Spinal cord (tissue), 10 donors: ENCODE measurements at places on chromosomes 3 and 15.

- no peaks in the 10 kb centered on the region for H3K27me3 ChIP-seq
- no peak overlapping the region for H3K27ac ChIP-seq
- no peak for DNase-seq
Observed at GRCh38 chr15:42348083-42348482, 11.2 kb upstream of the CAPN3 start.

GRCh38 chr3:115239717-115240116 lies 92.6 kb upstream of the ZBTB20 start:
- H3K27me3 ChIP-seq: no peaks in the 10 kb centered on the region
- peak; percentile 80 for DNase-seq
- no peak overlapping the region for H3K4me3 ChIP-seq

- peaks cover 84% of the 10 kb centered on the region for H3K36me3 ChIP-seq
- H3K27ac ChIP-seq: no peak overlapping the region
- no peak for DNase-seq
Observed at GRCh38 chr3:38128303-38128655, 8.6 kb downstream of the ACAA1 start.

GRCh38 chr3:122687298-122687697 lies 6.7 kb downstream of the PARP14 start:
- H3K27me3 ChIP-seq: no peaks in the 10 kb centered on the region
- no peak overlapping the region for H3K4me3 ChIP-seq

DNA sequence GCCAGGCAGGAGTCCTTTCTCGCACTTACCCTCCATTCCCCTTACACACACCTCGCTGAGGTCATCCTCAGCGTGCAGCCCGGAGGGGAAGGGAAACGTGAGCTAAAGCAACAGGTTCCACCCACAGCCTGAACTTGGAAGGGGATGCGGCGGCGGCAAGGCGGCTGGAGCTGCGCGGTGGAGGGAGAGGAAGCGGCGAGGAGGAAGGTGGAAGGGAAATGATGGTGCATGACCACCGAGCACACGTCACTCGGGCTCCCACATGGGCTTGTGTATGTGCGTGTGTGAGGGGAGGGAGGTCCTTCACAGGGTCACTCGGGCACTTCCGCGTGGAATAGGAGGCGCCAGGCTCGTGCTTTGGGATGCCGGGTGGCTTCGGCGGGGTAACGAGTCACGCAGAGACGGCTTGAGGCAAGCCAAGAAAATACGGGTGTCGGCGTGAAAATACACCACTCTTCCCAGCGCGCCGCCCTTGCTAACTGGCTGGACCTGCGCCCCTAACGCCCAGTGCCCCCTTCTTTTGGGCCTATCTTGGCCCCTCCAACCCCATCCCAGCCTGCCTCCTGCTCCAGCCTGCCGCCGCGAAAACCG lies 225.5 kb upstream of the IL12A start:
- H3K4me3 ChIP-seq: peak overlapping the region; percentile 85
- peak overlapping the region; percentile 88 for H3K27ac ChIP-seq
- peaks cover 18% of the 10 kb centered on the region for H3K4me1 ChIP-seq
- DNase-seq: no peak
- H3K36me3 ChIP-seq: no peaks in the 10 kb centered on the region

DNA sequence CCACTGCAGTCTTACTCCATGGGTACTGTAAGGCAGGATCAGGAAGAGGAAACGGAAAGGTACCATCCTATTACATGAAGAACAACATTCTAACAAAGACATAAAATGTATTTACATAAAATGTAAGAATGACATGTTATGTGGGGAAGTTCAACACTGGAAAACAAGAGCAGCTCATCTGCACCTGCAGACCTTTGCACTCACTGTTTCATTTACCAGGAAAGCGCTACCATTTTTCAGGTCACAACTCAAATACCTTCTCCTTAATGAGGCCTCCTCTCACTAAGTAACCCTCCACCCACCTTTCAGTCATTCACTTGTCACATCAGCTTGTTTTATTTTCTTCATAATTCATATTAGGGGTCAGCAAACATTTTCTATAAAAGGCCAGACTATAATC lies 2.6 kb downstream of the TMCC1 start:
- peaks cover 15% of the 10 kb centered on the region for H3K4me1 ChIP-seq
- no peaks in the 10 kb centered on the region for H3K27me3 ChIP-seq
- no peak overlapping the region for H3K27ac ChIP-seq
- no peaks in the 10 kb centered on the region for H3K36me3 ChIP-seq
- no peak for DNase-seq

GRCh38 chr3:4804161-4805058 lies 174.8 kb upstream of the BHLHE40 start:
- H3K27me3 ChIP-seq: no peaks in the 10 kb centered on the region
- DNase-seq: no peak
- no peaks in the 10 kb centered on the region for H3K4me1 ChIP-seq
- H3K4me3 ChIP-seq: no peak overlapping the region

DNA sequence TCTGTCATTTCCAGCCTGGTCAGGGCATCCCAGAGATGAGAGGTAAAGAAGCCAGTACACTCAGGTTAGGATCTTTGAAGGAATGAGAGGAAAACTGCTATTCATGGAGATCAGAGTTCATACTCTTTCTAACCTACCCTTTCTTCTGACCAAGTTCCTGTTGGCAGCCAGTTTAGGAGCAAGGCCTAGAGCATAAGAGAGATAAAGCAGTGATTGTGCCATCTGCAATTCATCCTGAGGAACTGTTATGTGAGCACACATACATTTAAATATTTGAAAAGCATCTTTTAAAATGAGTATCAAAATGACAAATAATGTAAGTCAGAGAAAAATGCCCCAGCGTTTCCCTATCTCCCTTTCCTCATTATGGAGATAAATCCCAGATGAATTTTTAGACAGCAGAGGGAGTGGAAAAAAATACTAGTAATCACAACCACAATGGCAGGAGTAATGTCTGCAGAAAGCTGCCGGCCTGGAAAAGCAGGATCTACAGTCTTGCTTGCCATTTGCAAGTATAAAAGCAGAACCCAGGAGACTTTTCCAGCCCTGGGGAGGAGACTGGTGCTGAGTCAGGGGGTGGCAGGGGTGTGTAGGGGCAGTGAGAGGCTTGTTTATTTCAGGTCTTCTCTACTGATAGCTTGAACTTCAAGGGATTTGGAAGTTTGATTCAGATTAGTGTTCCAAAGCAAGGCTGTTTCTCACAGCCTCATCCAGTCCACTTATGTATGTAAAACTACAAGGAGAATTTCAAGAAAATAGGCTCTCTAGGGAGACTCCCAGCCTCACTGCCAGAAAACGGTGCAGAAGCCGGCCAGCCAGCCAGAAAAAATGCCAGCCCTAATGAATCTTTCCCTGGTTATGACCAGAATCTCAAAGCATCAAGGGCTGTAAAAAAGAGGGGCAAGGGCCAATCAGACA lies 1052.4 kb downstream of the TUSC7 start:
- peak overlapping the region; percentile 72 for H3K27ac ChIP-seq
- H3K4me3 ChIP-seq: no peak overlapping the region
- DNase-seq: no peak
- H3K36me3 ChIP-seq: no peaks in the 10 kb centered on the region

GRCh38 chr3:115218859-115219258 lies 71.8 kb upstream of the ZBTB20 start:
- no peaks in the 10 kb centered on the region for H3K4me1 ChIP-seq
- no peak for DNase-seq
- H3K4me3 ChIP-seq: no peak overlapping the region
- H3K36me3 ChIP-seq: no peaks in the 10 kb centered on the region
- H3K27me3 ChIP-seq: no peaks in the 10 kb centered on the region
- H3K27ac ChIP-seq: no peak overlapping the region

DNA sequence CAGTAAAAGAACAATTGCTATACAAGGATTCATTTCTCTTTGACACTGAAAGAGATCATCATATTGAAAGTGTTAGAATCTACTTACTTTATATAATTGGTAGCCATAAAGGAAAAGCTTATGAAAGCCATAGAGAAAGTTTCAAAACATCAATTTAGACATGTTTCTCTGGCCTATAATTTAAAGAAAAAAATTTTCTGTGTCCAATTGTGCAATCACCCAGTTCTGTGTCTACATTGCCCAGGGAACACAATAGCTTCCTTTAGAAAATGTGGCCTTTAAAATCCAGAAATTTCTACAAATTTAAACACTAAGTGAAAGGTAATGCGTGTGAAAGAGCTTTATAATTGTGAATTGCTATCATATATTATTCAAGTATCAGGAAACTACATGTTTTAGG lies 259.2 kb downstream of the GBE1 start:
- no peaks in the 10 kb centered on the region for H3K36me3 ChIP-seq
- H3K4me1 ChIP-seq: no peaks in the 10 kb centered on the region
- no peak for DNase-seq
- H3K27ac ChIP-seq: no peak overlapping the region
- H3K27me3 ChIP-seq: no peaks in the 10 kb centered on the region

GRCh38 chr15:70492240-70493177 lies 270.8 kb downstream of the UACA start:
- no peaks in the 10 kb centered on the region for H3K27me3 ChIP-seq
- no peak for DNase-seq
- no peak overlapping the region for H3K27ac ChIP-seq
- H3K4me1 ChIP-seq: peaks cover 7% of the 10 kb centered on the region
- H3K36me3 ChIP-seq: no peaks in the 10 kb centered on the region

DNA sequence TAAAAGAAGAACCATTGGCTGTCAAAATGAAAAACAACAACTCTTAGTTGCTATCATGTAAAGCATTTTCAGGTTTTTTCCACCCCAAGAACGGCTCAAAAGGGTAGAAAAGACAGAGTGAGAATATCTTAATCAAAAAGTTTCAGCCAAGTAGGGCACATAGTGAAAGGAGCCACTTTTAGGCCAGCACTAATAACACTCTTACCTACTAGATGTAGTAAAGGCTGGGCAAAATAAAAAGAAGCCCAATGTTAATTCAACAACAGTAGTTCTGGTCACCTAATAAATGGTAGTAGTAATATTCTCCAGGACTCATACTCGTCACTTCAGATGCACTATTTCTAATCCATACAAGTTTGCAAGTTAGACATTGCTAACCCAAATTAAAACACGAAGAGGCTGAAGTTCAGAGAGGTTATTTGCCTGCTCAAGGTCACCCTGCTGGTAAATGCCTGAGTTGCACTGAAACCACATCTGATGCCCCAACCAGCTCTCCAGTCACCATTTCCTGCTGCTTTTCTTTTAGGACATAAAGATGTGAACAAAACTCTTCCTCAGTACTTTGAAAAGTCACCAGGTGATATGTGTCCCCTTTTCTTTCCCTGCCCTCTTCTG lies 7.5 kb downstream of the GOLIM4 start:
- H3K27me3 ChIP-seq: no peaks in the 10 kb centered on the region
- no peaks in the 10 kb centered on the region for H3K36me3 ChIP-seq
- no peak overlapping the region for H3K4me3 ChIP-seq
- no peaks in the 10 kb centered on the region for H3K4me1 ChIP-seq
- DNase-seq: no peak

DNA sequence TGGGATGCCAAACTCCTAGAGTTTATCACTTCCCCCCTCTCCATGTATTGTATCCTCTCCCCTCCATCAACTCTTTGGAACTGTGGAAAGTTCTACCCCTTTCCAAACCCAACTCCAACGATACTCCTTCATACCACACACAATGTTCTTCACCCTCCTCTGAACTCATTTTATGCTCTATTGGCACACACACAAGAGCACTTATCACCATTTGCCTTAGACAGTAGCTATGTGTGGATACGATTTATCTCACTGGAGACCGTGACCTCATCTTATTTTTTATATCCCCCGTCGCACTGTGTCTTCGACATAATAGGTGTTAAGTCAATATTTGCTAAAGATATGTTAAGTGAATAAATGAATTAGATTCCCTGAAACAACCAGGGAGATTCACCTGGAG lies 316.5 kb upstream of the PROK2 start:
- H3K36me3 ChIP-seq: no peaks in the 10 kb centered on the region
- H3K27me3 ChIP-seq: peaks cover 12% of the 10 kb centered on the region
- peaks cover 24% of the 10 kb centered on the region for H3K4me1 ChIP-seq
- DNase-seq: no peak
- no peak overlapping the region for H3K27ac ChIP-seq
- H3K4me3 ChIP-seq: no peak overlapping the region

- H3K36me3 ChIP-seq: no peaks in the 10 kb centered on the region
- no peak overlapping the region for H3K4me3 ChIP-seq
- H3K27me3 ChIP-seq: no peaks in the 10 kb centered on the region
- no peak overlapping the region for H3K27ac ChIP-seq
- no peaks in the 10 kb centered on the region for H3K4me1 ChIP-seq
Observed at GRCh38 chr3:125662675-125663074, 67.4 kb upstream of the OSBPL11 start.

DNA sequence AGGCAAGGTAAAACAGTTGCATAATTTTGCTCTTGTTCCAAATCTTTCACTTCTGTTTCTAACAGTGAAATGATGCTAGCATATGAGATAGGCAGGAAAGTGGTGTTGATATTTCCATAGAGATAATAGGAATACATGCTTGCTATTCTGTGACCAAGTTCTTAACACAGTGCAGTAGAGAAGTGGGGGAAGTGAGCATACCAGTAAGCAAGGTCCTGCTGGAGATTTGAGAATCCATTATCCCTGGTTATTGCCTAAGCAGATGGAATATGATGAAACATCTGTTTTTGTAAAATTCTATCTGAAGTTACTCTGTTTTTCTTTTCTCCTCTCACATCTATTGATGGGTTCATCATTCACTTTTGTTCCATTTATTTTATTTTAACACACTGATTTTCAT lies 28.7 kb downstream of the USP8 start:
- peaks cover 31% of the 10 kb centered on the region for H3K36me3 ChIP-seq
- H3K27me3 ChIP-seq: no peaks in the 10 kb centered on the region
- no peak overlapping the region for H3K4me3 ChIP-seq
- H3K27ac ChIP-seq: no peak overlapping the region
- no peaks in the 10 kb centered on the region for H3K4me1 ChIP-seq
- DNase-seq: no peak

DNA sequence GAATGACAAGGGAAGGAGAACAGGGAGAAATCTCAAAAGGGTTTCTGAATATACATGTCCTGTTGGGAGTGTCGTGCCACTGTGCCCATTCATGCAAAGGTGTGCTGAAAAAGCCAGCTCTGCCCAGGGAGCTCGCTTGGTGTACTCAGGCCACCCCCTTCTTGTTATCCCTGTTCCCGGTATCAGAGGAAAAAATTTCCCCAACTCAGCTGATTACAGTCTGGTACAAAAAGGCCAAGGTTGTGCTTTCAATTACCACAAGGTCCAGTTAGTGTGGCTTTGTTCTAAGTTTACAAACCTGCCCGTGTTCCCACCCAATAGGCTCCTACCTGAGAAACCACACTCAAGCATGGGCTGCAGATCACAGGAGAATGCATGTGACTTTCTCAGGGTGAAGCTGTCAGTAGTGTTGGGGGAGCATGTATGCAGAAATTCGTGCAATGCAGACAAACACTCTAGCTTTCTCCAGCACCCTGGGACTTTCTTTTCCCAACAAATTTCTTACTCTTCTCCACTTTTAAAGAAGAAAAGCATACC lies 648.5 kb downstream of the NR2F2 start:
- H3K36me3 ChIP-seq: no peaks in the 10 kb centered on the region
- no peak for DNase-seq

GRCh38 chr3:13524979-13525669 lies 23.8 kb upstream of the FBLN2 start:
- no peaks in the 10 kb centered on the region for H3K27me3 ChIP-seq
- H3K36me3 ChIP-seq: no peaks in the 10 kb centered on the region
- peaks cover 32% of the 10 kb centered on the region for H3K4me1 ChIP-seq
- no peak for DNase-seq

- no peaks in the 10 kb centered on the region for H3K36me3 ChIP-seq
- H3K27ac ChIP-seq: no peak overlapping the region
- no peaks in the 10 kb centered on the region for H3K4me1 ChIP-seq
- no peak for DNase-seq
- H3K27me3 ChIP-seq: no peaks in the 10 kb centered on the region
Observed at GRCh38 chr3:169332310-169332709, 331.2 kb downstream of the MECOM start.
